Activated CD8-positive, alpha-beta memory T cell treated with anti-CD3 and anti-CD28 coated beads, Interleukin-2, amount 10 ng/mL, durations not matched to agents 7 days and 5 days (primary cell): ENCODE measurements at places on chromosomes 2 and 18.

DNA sequence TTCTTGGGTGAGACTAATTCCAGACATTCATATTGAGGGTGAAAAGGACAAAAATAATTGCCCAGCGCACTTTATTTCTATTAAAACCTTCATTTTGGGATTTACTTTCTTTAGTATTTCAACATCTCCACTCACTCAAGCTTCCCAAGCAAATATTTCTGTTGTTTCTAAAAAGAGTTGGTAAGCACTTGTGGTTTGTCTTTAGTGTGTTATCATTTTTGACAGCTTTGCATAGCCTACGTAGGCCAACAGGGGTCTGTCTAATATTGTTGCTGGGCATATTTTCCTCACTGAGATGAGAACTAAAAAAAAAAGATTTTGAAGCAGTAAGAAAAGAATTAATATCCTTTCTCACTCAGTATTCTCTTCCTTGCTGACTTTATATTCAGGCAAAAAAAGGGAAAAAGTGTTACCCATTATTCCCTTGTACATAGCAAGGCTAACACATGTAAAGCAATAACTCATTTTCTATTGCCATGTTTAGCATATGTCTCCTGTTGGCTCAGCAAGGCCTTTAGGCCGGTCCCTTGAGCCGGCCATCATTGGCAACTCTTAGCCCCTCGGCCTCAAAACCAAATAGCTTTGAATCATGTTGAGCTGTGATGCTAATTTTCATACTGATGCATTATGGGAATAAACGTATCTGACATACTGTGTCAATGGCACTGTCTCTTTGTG, 494.2 kb downstream of the ARHGAP15 start:
- no peak for DNase-seq

DNA sequence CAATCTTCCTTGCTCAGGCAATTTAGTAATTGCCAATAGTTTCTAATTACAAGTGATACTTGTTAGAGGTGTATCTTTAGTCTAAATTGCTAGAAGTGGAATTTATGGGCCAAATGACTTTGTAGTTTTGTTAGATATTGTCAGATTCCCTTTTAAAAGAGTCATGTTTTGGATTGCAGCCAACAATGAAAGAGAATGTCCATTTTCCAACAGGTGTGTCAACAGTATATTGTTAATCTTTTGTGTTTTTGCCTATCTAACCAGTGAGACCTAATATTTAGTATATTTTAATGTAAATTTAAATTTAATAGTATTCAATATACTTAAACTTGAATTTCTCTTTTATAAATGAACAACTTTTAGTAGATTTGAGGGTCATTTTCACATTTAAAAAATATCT, 259.4 kb upstream of the ETAA1 start:
- no peak for DNase-seq

DNA sequence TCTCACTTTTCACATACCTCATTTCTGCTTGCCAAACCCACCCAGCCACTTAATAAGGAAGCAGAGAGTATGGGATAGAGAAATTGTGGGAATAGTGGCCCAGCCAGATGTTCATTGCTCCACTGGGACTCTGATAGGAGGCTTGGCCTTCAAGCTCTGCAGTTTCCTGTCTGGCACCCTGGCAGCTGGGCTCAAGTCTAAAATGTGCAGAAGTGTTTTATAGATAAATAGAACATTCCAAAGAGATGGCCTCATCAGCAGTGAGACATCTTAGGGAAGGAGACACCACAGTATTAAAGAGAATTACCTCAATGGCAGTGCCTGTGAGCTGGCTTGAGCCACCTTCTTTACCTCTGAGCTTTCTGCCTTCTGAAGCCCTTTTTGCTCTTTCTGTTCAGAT, 24.7 kb downstream of the COPS7B start:
- no peak for DNase-seq

DNA sequence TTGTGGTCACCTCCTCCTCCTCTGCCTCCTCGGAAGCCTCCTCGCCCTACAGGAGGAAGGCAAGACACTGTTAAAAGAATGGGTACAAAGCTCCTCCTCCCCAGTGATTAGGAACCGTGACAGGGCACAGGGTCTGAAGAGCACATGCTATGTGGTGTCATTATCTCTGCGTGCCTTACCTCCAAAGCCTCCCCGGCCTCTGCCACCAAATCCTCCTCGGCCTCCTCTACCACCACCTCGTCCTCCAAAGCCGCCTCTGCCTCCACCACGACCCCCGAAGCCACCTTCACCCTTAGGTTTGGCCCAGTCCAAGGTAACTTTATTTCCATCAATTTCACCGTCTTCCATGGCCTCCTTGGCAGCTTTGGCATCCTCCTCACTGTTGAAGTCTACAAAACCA, 9.1 kb downstream of the NCL start:
- no peak for DNase-seq

GRCh38 chr18:41618147-41618546, 336.9 kb upstream of the PIK3C3 start:
- no peak for DNase-seq

DNA sequence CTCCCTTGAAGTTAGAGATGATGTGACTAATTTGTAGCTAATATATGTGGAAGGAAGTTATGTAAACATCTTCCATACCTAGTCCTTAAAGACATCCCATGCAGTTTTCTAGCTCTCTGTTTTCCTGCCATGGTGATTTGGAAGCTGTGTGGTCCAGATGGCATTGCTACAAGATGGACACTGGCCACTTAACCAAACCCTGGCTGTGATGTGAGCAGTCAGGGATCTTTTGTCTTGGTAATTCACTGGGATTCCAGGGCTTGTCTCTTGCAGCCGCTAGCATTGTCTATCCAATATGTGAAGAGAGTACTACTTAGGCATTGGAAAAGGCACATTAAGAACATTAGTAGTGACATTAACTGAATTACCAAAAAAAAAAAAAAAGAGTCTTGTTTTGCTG, 139.9 kb upstream of the DOCK10 start:
- DNase-seq = no peak

- DNase-seq = peak; percentile 49
Observed at GRCh38 chr2:41791523-41791922, 256.3 kb upstream of the PKDCC start.

DNA sequence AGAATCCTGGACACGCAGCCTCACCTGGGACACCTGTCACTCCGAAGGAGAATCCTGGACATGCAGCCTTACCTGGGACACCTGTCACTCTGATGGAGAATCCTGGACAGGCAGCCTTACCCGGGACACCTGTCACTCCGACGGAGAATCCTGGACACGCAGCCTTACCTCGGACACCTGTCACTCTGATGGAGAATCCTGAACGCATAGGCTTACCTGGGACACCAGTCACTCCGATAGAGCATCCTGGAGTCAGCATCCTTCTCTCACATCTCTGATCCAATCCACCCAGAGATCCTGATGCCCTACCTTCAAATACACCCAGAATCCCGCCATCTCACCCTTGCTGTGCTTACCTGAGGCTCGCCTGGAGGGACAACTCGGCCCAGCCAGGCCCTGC, 154.9 kb downstream of the NDUFA10 start:
- DNase-seq = no peak

GRCh38 chr2:10188211-10188610, 65.7 kb downstream of the RRM2 start:
- no peak for DNase-seq
